Endothelial cell of umbilical vein (primary cell): ENCODE measurements at places on chromosomes 11 and 22.

- peak; percentile 81 for DNase-seq
Measured at GRCh38 chr11:118618115-118618990, 10.9 kb downstream of the PHLDB1 start.

DNA sequence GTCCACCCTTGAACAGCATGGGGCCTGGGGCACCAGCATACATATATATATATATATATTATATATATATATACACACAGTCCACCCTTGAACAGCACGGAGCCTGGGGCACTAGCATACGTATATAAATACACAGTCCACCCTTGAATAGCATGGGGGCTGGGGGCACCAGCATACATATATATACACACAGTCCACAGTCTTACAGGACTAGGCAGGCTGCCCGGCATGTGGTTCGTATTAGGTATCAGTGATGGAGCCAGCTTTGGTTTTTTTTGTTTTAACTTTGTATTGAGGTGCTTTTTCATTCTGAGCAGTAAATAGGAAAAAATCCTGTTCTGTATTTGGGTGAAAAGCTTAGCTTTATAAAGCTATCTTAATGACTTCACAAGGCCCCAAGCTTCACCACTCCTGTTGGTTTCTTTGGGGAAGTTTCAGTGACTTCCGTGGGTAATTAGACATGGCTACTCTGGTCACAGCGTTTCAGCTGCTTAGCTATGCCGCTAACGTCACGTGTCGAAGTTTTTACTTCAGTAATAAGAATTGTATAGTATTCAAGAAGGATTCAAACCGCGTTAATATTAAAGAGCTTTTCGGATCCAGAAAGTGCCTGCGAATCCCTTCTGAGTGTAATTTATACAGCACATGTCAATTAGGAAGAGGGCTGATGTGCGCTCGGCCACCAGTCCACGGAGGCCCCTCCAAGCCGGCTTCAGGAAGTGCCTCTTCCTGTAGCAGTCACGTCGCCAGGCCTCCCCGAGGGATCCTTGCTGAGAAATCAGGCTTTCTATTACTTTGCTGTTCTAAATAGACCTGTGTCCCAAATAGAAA, 179.7 kb downstream of the TBC1D22A start:
- DNase-seq: no peak

GRCh38 chr11:14361951-14362350, 3.0 kb upstream of the RRAS2 start:
- DNase-seq: no peak

DNA sequence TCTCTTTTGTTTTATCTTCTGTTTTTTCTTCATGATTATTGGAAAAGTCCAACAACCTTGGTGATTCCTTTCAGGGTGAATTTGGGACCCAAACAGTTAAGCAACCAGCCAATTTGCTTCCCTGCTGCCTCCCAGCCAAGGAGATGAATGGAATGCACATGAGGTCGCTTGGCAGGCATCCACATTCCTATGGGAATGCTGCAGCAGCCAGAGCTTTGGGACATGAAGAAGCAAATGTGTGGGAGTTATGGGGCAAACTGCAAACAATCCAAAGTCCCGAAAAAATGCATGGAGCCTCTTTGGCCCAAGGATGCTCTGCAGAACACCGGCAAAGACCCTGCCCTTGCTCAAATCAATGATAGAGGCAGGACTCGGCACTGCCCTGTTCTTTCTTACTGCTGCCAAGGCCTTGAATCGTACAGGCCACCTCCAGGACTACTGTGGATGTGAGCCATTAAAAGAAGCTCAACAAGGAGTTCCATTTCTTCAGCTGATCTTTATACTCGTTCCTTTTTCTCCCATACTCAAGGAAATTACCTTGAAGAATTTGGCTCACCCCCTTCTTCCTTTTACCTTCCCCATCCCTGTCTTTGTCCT, 117.3 kb upstream of the TEAD1 start:
- DNase-seq: peak; percentile 69
